AG08395 (cell line): ENCODE measurements at places on chromosomes 16 and 17.

DNA sequence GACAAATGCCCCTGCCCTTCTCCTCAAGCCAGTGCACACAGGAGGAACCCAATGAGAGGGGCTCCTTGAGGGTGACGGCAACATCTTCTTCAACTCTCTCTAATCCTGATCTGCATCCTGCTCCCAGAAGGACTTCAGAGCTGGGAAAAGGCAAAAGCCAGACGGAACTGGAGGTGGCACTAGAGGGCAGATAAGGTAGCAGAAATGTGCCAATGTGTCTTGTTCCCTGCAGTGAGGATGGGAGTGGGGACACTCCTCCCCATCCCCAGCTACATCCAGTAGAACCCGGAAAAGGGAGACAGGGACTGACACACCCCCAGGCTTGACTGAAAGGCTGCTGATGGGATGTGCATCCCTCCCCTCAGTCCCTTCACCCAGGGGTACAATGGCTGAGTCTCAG, 28.5 kb downstream of the SRCIN1 start:
- DNase-seq, result no peak

DNA sequence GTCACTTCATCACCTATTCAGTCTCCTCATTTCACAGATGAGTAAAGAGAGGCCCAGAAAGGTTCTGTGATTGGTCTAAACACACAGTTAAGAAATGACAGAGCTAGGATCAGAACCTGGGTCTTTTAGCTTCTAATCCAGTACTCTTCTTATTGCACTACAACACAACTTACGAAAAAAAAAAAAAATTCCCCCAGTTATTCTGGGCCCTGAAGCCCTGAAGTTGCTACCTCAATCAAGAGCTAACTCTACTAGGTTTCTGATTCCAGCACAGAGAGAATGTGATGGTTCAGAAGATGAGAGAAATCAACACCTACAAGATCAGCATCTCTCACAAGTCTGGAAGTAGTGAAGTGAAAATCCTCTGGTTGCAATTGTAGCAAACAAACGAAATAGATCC, 37.3 kb downstream of the GRB7 start:
- no peak for DNase-seq

DNA sequence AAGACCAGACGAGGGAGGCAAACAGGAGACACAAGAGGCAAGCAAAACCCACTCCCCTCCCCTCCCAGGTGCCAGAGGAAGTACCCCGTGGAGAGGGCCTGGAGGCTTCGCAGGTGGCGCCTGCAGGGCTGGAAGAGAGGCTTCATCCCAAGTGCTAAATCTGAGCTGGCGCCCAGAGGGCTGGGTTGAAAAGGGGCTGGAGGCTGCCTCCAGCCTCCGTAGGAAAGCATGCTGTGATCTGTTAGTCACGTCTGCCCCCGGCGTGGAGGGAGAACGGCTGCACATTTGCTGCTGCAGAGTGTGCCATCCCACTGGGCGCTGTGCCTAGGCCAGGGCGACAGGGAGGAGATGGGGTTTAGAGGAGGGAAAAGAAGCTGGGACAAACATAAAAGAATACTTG, 16.9 kb downstream of the RPH3AL start:
- DNase-seq, result no peak

- no peak for DNase-seq
These were observed 98.1 kb downstream of the RGS9 start for GRCh38 chr17:65235284-65235683.

DNA sequence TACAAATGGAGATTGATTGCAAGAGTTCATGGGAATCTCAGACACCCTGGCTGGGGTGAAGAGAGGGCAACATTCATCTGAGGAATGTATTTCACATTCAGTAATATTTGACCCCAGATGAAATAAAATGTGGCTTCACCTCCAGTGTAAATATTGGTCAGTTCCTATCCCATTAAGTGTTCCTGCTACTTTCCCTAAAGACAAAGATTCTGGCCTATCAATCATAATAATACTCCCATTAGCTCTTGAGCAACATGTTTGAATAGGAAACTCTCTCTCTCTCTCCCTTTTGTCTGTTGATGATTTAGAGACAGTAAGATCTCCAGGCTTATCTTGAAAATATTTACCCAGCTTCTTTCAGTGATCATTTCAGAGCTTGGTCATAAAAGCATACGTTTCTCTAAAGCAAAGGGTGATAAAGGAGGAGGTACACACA, 70.1 kb downstream of the KCNJ2 start:
- DNase-seq, result no peak

DNA sequence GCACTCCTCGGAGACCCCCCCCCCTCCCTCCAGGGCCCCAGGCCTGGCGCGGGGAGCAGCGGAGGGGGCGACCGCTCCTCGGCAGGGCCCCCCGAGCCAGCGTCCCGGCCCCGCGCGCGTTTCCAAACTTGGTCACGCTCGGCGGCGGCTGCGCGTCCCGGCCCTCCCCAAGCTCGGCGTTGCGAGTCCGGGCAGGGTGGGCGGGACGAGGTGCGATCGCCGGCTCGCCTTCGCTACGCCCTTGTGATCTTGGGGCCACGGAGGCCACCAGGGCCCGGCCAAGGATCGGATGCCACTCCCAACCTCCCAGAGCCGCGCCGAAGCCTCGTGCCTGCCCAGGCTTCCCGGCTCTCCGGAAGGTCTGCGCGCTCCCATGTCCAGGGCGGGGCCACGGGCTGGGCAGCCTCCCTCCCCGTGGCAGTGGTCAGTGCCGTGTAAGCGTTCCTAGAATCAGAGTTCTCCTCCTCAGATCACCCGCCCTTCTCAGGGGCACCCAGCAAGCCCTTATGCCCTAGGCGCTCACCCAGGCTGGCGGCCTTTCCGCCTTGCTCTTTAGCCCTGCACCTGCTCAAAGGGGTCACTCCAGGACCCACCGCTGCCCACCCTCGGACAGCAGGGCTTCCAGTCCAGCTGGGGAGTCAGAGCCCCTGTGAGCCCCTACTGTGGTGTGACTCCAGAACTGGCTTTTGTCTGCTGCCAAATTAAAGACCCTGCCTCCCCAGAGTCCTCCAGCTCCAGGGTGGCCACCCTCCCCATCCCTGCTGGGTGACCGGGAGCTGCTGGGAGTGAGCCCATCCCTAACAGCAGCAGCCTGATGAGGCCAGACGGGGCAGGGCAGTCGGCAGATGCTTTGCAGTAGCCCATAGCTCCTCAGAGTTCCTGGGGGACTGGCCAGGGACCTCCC, 12.2 kb upstream of the MRPS23 start:
- DNase-seq, result peak; percentile 66

GRCh38 chr17:63911657-63912100, 621 bp upstream of the CSHL1 start:
- peak; percentile 61 for DNase-seq

GRCh38 chr16:31435341-31436220, 7.0 kb downstream of the ZNF843 start:
- DNase-seq, result no peak

- DNase-seq, result no peak
These were observed 7.7 kb downstream of the CYB561 start for GRCh38 chr17:63438092-63439051.

DNA sequence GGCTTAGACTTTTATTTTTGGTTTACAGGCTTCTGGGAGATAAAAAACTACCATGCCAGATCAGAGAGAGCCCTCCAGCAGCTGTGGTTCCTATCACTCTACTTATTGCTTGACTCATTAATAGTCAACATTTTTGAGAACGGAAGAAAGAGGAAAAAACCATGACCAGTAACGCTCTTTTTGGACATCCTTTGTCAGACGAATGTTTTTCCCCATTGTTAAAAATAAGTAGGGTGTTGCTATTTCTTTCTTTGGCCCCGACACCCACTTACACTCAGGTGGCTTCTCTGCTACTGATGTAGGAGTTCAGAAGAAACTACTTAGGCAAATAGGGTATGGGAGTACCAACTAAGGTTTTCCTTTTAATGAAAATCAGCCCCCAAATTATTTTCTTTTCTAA, 27.5 kb downstream of the TVP23A start:
- no peak for DNase-seq

- no peak for DNase-seq
These were observed 323 bp upstream of the KRTAP9-9 start for GRCh38 chr17:41254861-41255260.

DNA sequence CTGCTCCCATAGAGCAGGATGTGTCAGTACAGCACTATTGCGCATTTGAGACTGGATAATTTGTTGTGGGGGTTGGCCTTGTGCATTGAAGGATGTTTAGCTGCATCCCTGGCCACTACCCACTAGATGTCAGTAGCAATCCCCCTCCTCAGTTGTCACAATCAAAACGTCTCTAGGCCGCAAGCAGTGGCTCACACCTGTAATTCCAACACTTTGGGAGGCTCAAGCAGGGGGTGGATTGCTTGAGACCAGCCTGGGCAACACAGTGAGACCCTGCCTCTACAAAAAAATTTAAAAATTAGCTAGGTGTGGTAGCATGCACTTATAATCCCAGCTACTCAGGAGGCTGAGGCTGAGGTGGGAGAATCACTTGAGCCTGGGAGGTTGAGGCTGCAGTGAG, 48.4 kb downstream of the CENPV start:
- DNase-seq, result no peak

- no peak for DNase-seq
These were observed 2.1 kb downstream of the RFNG start for GRCh38 chr17:82049521-82049971.

DNA sequence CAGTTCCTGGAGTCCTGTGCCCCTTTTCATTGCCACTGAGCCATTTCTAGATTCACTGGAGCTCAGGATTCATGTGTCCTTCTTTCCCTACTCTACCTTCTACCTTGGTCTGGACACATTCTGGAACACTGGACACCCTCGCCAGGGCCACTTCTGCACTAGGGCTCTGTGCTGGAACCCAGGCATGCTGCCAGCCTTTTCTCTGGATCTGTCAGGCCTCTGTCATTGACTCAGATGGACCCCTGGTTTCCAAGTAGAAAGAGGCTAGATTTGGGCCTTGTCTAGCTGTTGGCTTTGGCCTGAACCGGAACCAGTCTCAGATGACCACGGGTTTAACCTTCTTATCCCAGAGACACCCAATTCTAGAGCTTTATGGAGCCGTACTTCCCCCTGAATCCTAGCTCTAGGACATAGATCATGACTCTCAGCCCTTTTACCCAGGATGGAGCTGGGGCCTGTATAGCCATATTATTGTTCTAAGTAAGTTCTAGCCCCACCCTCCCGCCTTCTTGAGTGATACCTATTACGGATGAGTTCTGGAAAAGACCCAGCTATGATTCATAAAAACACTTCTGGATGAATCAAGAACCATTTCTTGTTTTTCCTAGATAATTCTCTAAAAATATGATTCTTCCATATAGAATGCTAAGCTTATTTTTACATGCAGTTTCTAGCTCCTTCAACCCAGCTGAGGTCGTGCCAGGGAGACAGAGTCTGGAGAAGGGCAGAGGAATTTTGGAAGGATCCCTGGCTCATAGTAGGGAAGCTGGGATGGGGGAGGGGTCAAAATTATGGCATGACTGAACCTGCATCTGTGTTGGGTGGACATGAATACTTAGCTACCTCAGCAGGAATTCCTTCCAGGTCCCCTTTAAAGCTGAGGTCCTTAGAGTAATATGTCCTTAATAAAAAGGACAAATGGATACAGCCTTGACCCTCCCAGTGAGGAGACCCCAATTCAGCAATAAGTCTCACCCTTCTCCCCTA, 1.1 kb upstream of the CHRNB1 start:
- no peak for DNase-seq

DNA sequence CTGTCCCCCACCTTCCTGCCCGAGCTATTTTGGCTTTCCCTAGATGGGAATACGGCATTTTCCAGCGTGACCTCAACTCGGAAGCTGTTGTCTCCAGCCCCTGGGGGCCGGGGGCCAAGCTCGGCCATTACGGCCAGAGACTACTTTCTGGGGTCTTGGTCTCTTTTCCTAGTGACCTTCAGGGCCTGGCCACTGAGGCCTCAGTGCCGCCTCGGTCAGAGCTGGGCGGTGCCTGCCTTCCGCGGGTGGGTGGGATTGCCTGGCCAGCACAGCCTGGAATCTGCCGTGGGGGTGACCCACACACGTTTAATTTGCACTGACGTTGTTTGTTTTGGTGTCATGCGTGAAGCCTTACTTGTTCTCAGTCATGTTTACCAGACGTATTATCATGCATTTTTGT, 29.2 kb downstream of the TSC2 start:
- DNase-seq, result no peak

GRCh38 chr16:72179204-72179970, 7.4 kb upstream of the PMFBP1 start:
- no peak for DNase-seq

GRCh38 chr17:17859909-17860765, 23.4 kb upstream of the SREBF1 start:
- DNase-seq, result peak; percentile 85

- no peak for DNase-seq
These were observed 125.8 kb downstream of the ANKRD11 start for GRCh38 chr16:89364606-89365005.

DNA sequence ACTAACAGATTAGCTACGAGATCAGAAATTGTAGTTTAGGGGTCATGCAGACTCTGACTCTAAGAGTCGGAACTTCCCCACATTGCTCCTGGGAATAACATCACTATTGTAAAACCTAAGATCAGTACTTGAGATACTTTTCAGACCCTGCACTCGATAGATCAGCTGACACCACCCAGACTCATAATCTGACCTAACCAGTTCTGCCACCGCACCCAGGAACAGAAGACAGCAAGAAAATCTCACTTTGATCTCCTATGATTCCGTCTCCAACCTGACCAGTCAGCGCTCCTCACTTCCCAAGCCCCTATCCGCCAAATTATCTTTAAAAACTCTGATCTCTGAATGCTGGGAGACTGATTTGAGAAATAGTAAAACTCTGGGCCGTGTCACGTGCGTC, 27.2 kb upstream of the ASGR2 start:
- DNase-seq, result no peak

GRCh38 chr17:56359518-56359917, 206.2 kb downstream of the ANKFN1 start:
- DNase-seq, result no peak

DNA sequence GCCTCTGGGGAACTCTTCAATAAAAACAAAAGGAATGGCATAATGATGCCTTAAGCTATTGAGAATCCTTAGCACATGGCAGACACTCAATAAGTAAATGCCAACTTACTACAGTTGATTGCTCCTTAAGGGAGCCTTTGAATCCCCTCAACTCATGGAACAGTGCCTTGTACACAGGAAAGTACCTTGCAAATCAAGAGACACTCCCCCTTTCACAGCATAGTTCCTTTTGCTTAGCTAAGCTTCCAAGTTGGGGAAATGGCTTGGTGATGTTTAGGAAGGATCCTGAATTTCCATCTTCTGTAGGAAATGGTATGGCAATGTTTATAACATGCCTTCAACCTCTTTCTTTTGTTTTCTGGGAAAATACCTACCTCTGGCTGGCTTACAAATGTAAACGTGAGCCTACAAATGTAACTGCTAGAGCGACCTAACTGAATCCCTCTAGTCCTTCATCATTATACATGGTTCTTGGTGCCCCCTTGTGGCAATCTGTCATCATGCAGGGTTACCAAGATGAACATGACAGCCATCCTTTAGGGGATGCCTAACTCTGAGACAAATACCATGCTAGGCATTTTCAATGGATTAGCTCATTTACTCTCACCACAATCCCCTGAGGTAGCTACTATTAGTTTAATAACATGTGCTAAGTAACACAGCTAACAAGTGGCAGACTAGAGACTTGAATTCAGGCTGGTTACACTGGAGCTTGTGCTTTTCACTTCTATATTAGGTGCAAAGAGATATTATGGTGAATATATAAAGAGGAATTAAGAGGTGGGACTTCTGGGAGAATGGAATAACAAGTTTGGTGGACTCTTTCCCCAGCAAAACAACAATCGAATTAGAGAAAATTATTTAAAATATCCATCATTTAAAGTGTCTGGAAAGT, 65.0 kb downstream of the MMD start:
- peak; percentile 75 for DNase-seq

- DNase-seq, result no peak
These were observed 3.5 kb downstream of the DBNDD1 start for GRCh38 chr16:90015586-90016338.

GRCh38 chr16:82133798-82134197, 36.2 kb downstream of the MPHOSPH6 start:
- DNase-seq, result no peak
